ENCODE measurements at places on chromosomes 6 and 20.
A peak's percentile ranks its signal among the peaks of the same experiment; 100 is the strongest.

DNA sequence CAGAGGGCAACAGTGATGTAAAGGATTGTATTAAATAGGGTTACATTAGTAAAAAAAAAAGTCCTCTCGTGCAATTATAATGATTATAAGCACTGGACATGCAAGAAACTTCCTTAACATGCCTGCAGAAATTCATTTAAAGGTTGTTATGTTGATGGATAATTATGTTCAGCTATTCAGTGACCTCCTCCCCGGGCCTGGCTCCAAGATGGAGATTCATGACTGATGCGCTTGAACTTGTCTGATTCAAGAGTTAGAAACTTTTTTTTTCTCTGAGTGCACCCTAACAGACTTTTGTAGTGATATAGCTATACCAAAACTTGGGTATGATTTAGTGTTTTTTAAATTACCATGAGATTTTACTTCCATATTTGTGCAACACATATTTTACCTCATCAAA lies 1170.0 kb upstream of the CITED2 start:
- no peak for DNase-seq

DNA sequence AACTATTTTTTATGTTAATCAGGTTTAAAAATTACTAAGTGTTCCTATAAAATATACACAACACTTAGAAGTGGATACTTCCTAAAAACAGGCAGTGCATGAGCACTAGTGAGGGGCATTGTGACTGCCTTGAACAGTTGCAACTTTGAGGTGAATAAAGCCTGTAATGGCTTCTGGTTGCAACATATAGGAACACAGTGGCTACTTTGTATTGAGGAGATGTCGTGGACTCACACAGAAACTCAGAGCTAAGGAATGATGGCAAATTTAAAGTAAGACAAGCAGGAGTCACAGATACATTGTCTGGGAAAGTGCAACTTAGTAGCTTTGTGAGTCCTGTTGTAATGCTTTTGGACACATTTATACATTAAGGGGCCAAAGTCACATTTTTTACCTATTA lies 861 bp upstream of the HLA-A start:
- no peak for DNase-seq

GRCh38 chr20:60331688-60332300 lies 373.6 kb downstream of the CDH26 start:
- no peak for DNase-seq

DNA sequence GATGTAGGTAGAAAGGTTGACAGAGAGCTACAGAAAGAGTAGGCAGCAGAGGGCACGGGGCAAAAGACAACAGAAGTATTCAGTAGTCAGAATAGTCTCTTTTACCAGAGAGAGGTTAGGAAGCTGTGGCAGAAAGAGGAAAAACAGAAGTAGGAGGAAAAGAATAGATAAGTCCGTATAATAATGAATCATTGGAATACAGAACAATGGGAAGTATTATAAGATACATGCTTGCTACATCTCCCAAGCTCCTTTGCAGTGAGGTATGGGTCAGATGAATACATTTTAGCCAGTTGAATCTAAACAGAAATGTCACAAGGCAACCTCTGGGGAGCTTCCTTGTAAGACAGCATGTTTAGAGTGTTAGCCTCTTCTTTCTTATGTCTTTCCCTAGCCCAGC lies 570.5 kb upstream of the CITED2 start:
- DNase-seq, result no peak

DNA sequence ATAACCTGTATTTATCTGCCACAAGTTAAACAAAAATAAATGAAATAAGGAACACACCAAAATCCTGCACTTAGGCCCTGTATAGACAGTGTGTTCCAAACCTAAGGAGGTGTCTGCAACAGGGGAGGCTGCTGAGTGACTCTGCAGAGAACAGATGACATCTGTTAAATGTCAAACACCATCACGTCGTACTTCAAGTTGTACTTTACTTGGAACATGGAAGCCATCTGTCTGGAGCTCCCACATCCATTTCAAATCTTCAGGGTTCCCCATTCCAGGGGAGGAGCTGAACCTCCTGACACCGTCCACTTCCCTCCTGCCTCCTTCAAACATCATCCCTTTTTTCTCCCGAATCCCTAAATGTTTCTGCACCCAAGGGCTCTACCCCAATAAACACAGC lies 1.8 kb upstream of the MAP7 start:
- no peak for DNase-seq

DNA sequence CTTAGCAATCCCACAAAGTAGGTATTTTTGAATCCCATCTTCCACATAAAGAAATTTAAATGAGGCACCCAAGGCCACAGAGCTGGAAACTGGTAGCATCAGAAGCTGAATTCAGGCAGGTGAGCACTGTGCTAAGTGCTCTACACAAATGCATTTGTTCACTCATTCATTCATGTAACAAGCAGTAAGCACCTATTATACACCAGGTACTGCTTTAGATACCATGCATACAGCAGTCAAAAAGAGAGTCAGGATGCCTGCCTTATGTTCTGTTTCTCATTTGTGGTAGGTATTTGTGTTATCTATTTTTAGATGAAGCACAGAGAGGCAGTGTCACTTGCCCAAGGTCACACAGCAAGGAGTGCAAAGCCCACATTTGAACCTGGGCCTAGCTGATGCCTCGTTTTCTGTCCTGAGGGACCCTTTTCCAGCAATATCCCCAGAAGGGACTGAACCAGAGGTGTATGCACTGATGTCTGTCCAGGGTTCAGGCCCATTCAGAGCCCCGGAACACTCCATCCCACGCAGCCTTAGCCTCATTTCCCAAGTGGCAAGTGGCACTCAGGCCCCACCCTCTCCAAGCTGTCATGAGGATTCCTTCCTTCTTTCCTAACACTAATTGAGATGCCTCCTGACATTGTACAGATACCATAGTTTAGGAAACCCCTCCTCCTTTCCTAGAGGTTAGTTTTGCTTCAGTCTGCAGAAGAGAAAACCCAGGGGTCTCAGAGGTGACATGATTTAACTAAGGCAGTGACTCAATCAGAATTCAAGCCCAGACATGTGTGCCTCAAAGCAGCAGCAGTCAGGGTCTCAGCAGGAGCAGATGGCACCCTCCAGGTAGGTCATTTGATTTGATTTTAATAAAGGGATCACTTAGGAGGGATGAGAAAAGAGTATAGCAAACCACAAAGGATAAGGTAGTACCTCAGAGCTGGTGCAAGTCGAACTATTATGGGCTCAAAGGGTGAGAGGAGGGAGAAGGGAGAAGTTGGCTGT lies 61.2 kb upstream of the SIRPA start:
- no peak for DNase-seq

DNA sequence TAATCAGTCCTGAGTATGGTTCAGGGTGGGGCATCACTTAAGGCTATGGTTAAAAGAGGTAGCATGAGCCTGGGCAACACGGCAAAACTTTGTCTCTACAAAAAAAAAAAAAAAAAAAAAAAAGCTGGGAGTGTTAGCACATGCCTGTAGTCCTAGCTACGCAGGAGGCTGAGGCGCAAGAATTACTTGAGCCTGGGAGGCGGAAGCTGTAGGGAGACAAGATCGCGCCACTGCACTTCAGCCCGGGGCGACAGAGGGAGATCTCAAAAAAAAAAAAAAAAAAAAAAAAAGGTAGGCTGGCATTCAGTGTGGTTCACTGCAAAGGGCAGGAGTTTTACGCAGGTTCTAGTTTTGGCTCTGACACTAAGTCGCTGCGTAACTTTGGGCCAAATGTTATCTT lies 15.1 kb downstream of the ELOVL2 start:
- DNase-seq, result no peak

- no peak for DNase-seq
Observed at GRCh38 chr6:30997301-30997700, 13.0 kb upstream of the MUC22 start.

DNA sequence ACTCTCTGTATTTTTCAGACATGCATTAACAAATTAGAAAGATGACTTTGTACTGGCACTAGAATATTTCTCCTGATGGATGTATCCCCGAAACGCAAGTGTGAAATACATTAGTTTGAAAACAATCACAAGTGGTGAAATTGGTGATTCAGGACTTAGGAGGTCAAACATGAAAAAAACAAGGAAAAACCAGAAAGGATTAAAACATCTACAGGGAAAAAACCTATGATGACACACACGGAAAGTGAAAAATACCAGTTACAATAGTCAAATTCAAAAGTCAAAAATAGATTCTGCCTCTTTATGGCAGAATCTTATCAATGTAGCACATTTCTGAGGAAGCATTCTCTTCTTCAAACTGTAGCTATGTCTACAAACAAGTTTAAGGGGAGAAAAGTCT lies 129.0 kb upstream of the SGK1 start:
- DNase-seq, result no peak

- no peak for DNase-seq
Observed at GRCh38 chr20:56605261-56605996, 23.7 kb upstream of the TFAP2C start.

GRCh38 chr6:26607434-26608230 lies 10.9 kb downstream of the ABT1 start:
- peak; percentile 17 for DNase-seq

GRCh38 chr6:39389484-39389767 lies 66.9 kb upstream of the KCNK16 start:
- DNase-seq, result no peak

GRCh38 chr20:50163570-50164317 lies 10.2 kb upstream of the PEDS1 start:
- no peak for DNase-seq

GRCh38 chr6:147447835-147448611 lies 60.5 kb upstream of the SAMD5 start:
- no peak for DNase-seq

GRCh38 chr6:11586536-11586935 lies 49.0 kb downstream of the TMEM170B start:
- no peak for DNase-seq

Data from stimulated activated CD4-positive, alpha-beta T cell treated with anti-CD3 and anti-CD28 coated beads, Interleukin-1b, Interleukin-23, amount 100 ng/mL, for 1 hour (primary cell).